Stimulated activated CD4-positive, alpha-beta T cell treated with anti-CD3 and anti-CD28 coated beads, Interleukin-1b, Interleukin-23, amount 100 ng/mL, for 1 hour (primary cell): ENCODE measurements at places on chromosomes 13 and 19.

- DNase-seq, result no peak
Observed at GRCh38 chr19:23415561-23416191, 20.4 kb upstream of the ZNF91 start.

DNA sequence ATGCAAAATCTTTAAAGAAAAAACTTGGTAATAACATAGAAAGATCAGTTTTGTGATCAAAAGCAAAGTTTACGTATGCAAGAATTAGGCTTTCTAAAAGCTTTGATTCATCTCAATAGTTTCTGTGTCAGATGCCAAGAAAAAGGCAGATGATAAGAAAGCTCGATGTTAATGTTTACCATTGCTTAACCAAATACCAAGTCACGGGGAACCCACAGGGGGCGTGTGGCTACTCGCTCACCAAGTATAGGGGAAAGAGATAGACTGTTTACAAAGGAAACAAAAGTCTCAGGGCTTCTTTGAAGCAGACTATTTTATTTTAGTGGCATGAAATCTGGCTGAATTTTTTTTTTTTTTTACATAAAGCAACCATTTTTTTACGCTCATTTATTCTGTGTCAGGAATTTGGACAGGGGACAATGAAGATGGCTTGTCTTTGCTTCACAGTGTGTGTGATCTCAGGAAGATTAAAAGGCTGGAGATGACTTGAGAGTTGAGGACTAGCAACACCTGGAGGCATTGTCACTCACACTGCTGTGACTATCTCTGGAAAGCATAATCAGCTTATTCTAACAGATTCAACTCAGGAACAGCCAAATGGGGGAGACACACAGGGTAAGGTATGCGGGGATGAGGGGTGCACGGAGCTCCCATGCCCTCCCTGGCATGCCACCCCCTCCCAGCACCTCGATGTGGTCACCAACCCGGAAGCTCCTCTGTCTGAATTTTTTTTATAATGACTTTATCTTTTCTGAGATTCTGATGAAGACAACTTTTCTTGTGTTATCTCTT lies 24.9 kb downstream of the RCBTB1 start:
- no peak for DNase-seq

GRCh38 chr13:66301006-66301405 lies 929.1 kb downstream of the PCDH9 start:
- no peak for DNase-seq

DNA sequence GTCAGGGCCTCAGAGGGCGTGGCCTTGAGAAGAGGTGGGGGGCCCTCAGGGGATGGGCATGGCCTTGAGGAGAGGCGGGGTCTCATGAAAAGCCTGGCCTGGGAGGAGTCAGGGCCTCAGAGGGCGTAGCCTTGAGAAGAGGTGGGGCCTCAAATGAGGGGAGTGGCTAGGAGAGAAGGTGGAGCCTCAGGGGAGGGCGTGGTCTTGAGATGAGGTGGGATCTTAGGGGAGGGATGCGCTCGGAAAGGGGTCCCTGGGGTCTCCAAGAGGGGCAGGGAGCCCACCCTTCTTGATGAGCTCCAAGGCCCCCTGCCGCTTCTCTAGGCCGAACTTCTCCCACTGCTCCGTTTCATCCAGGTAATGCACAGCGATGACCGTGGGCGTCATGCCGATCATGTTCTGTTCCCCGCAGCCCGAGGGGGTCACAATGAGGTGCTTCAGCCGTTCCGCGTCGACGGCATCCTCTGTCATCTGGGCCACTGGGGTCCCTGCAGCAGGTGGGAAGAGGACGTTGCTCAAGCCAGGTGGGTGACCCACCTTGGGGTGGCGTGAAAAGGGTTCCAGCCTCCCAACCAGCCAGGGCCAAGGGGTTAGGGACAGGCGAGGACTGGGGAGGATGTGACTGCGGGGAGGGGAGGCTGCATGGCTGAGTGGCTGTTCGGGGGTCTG lies 24.3 kb upstream of the TNFSF14 start:
- DNase-seq, result no peak
